ENCODE measurements at places on chromosomes 6 and 20.

DNA sequence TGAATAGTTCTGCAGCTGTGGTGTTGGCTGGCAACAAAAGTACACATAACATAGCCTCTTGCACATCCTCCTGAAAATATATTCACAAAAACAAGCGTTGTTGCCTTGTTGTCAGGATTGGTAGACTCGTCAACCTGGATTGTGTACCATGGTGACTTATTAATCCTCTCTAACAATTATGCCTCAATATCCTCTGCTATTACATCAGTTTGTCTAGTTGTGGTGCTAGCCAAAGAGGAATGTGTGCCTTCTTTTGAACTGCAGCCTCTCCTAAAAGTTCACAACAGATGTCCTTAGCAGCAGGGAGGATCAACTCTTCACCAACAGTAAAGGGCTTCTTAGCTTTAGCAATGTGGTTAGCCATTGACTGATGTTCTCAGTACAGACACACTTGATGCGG is 3.6 kb upstream of the SF3B5 start:
- no peak for DNase-seq

DNA sequence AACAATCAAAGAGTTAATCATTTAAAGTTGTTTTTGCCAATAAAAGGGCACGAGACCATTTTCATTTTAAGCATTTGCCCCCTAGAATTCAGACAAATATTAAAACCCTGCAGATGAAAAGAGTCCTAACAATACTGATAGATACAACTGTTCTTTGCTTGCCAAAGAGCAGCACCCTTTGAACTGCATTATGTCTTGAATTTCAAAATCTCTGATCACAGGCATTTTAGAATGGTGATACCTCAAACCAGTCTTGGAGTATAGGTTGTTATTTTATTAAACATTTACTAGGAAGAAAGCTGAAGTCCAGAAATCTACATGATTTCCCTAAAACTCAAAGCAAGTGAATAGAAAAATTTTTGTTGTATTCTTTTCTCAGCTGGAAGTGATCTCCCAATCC is 108.7 kb downstream of the KIF13A start:
- no peak for DNase-seq

- DNase-seq, result no peak
Observed at GRCh38 chr6:7646394-7646793, 56.4 kb downstream of the SNRNP48 start.

- DNase-seq, result no peak
Observed at GRCh38 chr6:157070403-157071107, 252.8 kb downstream of the TMEM242 start.

DNA sequence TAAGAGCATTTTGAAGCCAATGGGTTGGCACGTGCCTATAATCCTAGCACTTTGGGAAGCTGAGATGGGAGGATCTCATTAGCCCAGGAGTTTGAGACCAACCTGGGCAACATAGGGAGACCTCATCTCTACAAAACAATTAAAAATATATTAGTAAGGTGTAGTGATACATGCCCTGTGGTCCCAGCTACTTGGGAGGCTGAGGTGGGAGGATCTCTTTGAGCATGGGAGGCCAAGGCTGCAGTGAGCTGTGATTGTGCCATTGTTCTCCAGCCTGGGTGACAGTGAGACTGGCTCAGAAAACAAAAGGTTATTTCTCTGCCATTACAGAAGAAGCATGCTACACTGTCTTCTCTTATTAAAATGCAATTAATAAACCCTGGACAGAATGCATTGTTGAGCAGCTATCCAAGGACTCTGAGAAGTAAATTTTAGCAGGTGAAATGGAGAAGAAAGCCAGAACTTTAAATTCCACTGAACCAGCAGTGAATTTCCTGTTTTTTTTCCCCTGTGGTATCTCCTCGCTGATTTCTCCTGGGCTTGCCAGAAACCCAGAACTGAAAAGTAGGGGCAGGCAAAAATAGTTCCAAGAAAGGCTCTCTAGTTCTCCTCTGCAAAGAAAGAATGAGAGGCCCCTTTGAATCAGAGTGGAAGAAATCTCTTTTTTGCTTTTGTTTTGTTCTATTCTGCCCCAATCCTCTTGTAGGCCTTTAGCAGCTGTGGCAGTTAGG is 8.4 kb downstream of the AMD1 start:
- DNase-seq, result no peak

DNA sequence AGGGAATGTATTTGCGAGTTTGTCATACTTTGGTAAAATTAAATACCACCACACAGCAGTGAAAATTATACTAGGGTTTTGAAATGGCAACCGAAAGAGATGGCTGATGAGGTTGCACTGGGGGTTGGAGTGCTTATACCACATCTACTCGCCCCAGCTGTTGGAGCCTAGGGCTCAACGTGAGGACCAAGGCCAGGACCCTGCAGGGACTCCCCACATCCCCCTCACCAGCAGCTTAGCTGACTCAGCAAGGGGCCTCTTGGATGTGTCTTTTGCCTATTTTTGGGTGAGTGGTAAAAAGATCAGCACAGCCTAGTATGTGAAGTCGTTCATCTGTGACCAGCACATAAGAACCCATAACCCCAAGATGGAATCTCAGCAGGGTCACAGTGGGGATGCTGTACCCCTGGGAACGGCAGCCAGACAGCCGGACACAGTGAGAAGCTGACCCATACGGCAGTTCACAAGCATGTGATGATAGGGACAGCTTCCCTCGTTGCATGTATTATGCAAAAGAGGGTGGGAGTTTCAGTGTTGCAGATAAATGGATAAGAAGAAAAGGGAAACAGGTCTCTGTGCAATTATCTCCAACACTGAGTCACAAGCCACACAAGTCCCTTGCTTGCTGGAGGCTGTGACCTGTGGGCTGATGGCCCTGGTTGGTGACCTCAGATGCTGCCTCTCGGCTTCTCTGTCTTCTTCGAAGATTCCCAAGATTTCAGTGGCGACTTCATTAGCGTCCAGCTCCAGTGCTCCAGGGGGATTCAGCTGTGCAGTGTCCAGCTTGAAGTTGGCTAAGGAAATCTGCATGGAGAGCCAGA is 20.9 kb upstream of the SPO11 start:
- no peak for DNase-seq

GRCh38 chr6:88866856-88867255 is 96.6 kb downstream of the RNGTT start:
- DNase-seq, result no peak

DNA sequence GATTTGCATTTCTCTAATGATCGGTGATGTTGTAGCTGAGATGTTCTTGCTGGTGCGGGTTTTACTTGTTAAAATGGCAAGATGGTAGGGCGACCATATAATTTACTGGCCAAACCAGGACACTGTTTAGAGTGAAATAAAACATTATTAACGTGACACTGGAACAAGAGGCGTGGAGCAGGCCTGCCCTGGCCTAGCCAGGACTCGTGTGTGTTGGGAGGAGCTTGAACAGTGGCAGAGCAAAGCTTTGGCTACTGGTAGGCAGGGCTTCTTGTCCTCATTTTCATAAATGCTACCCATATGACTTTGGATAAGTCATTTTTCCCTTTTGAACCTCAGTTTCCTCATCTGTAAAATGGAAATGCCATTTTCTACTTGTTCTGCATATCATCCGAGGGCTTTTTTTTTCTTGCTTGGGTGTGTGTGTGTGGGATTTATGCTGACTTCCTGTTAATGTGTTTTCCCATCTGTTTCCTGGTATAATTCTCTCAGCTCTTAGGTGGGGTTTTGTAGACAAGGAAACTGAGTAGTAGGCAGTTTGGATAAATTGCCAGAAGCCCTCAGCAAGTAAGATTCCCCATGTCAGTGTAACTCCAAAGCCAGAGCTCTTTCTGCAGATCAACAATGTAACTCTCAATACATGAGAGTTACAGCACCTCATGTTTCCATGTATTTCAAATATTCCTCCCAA is 81.7 kb downstream of the TOX2 start:
- no peak for DNase-seq

- DNase-seq, result no peak
Observed at GRCh38 chr20:32354592-32355416, 3.3 kb upstream of the ASXL1 start.

GRCh38 chr6:31194061-31194834 is 23.8 kb upstream of the POU5F1 start:
- no peak for DNase-seq

DNA sequence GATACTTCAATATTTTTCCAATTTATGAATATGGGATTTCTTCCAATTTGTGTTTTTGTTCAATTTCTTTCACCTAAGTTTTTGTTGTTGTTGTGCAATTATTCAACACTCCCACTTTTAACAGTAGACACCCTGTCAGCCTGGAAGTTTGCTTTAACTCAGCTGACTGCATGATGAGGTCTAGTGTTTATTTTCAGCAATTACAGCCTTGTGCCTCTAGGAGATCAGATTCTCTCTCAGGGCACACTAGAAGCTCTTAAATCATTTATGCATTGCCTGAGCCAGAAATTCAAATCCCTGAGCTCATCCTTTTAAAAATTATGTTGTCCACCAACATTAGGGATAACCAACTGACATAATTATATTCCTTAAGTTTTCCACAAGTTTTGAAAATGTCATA is 85.7 kb downstream of the MRAP2 start:
- no peak for DNase-seq

- DNase-seq, result no peak
Observed at GRCh38 chr6:106085692-106085983, 498 bp upstream of the PRDM1 start.

DNA sequence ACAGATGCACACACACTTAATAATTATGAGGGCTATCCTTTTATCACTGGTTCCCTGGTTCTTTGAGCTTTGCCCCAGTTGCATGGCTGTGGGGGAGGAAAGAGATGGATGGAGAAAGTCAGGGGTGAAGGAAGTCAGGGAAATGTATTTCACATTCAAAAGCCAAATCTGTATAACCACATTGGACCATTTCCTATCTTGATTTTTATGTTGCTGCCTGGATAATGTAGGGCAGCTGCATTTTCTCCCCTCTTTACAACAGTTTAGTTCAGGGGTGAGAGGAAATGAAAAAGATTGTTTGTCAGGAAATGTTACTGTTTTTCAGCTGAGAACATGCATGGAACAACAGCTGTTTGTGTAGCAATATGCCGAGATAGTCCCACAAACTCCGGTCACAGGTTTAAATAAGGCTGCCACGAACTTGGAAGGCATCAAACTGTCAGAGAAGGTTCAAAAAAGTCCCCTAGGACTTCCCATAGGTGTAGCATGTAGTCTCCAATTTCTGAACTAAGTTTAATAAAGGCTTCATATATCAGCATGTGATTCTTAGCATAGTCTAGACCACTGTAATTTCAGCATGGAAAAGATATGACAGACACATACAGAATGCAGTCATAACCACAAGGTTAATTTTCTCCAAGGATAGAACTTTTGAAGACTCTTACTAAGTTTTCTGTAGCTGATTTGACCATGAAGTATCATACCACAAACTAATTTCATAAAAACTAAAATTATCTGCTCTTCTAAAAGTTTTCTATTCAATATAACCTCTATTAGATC is 82.1 kb upstream of the COL21A1 start:
- DNase-seq, result no peak

DNA sequence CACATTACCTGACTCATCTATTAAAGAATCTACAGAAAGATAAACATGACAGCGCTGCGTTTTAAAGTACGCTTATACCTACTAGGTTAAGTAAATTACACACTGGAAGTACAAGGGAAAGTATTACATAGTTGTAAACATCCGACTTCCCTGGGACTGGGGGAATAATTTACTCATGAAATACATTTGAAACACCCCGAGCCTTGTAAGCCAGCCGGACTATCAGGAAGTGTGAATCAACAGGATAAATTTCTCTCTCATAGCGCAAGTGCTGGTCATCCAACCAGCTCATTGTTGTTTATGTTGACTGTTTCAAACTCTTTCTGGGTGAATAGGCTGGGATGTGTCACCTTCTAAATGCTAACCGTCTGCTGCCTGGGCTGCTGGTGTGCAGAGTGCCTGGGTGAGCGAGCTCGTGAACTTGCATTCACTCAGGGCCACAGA is 4.9 kb downstream of the BMP6 start:
- no peak for DNase-seq

DNA sequence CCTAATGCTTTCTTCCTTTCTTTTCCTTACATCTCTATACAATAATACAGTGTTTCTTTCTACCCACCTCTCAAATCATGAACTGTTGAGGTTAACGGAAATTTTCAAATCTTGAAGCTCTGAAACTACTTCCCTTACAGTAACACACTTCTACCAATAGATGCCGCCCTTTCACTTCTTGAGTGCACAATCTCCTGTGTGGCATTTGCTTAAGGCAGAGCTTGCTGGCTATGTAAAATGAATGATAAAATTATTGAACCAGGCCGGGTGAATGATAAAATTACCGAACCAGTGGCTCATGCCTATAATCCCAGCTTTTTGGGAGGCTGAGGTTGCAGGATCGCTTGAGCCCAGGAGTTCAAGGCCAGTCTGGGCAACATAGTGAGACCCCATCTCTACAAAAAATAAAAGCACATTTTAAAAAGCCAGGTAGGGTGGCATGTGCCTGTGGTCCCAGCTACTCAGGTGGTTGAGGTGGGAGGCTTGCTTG is 56.8 kb downstream of the KCNS1 start:
- no peak for DNase-seq

DNA sequence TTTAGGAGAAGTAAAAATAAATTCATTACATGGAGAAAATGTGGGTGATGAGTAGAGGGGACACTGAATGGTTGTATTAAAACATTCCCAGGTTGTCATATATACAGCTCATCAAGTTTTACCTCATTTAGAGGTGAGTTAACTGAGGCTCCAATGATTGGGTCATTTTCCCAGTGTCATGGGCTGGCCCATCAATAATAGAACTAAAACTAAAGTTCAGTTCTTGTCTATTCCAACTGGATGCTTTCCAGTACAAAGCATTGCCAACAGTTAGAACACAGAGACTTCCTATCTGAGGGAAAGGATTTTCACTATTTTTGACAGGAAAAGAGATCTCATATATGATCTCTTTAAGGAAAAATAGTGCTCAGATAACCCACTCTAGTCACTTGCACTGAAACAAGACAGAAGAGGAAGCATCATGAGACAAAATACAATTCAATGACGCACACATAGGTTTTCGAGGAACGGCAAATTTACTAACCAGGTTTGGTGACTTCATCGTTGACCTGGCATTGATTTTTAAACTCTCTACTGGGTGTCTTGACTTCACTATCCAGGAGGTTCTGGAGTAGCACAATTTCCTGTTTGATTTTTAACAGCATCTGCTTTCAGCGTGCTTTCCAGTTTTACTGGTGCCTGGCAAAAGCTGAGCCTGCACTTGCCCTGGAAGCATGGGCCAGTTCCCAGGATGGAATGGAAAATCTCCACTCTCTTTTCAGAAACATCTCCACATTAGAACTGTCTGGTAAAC is 195.5 kb upstream of the FBXL4 start:
- no peak for DNase-seq

GRCh38 chr6:145507239-145507638 is 228.1 kb downstream of the EPM2A start:
- DNase-seq, result no peak

GRCh38 chr6:57205550-57206328 is 16.4 kb downstream of the RAB23 start:
- DNase-seq, result no peak

Data from activated T-cell treated with anti-CD3 and anti-CD28 coated beads, Interleukin-2, amount 50 U/mL, for 24 hours (primary cell).